ENCODE measurements at places on chromosomes 4 and X.
A peak's percentile ranks its signal among the peaks of the same experiment; 100 is the strongest.

DNA sequence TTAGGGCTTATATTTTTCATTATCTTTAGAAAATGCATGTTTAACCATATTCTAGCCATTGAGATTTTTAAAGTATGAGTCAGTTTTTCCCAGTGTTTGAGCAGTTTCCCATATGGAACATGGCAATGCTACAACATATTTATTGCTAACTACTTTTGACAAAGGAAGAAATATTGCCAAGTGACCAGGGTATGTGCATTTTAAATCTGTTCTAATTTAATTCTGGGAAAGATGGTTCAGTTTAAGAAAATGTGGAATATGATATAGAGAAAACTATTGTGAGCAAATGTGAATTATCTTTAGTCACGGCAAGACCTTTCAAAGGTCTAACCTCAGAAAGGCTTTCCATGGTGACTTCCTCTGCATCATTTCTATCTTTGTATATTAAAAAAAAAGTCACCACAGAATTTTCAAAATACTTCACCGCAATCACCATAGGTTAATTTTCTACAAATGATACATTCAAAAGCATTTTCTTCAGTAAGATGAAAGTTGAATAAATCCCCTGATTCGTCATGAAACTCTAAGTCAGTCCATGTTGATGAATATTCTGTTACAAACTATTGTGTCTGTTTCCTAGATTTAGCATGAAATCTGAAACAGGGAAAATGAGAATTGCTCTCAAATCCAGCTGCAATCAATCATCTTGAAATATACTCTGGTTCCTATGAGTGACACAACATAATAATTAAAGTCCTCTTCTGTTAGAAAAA lies 2349.0 kb upstream of the TENM3 start:
- DNase-seq = no peak

DNA sequence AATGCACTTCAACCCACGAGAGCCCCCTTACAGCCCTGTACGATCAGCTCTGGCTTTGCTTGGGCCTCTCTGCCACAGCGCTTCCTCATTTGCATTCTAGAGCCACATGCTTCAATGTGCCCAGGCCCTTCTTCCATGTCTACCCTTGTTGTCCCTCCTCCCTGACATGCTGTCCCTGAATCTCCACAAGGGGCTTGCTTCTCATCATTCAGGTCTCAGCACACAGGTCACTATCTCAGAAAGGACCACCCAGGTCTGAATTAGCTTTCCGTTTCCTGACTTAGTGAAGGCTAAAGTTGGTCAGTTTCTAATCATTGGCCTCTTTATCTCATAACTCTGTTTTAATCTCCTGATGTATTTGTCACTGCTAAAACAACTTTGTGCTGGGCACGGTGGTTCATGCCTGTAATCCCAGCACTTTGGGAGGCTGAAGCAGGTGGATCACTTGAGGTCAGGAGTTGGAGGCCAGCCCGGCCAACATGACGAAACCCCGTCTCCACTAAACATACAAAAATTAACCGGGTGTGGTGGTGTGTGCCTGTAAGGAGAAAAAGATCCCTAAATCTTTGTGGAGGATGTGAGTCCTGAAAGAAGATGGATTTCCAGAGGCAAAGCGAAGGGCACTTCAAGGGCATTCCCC lies 17.9 kb upstream of the SLC34A2 start:
- DNase-seq = no peak

- DNase-seq = no peak
Measured at GRCh38 chr4:95215991-95216605, 332.7 kb downstream of the UNC5C start.

DNA sequence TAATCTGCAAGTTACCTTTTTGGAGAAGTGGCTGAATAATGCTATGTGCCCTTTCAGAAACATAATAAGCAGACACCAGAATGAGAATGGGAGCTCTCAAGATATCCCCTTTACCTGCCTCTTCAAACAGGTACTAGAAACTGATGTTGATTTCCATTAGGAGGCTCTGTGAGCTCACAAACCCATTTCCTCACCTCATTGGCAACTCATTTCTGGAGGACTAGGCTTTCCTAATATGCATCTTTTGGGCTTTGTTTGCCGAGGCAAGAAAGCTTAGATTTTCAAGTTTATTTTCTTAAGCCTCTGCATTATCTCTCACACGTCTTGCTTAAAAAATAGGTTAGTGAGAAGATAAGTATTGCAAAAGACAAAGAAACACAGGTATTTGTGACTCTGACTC lies 313.1 kb upstream of the IRS4 start:
- DNase-seq = no peak

DNA sequence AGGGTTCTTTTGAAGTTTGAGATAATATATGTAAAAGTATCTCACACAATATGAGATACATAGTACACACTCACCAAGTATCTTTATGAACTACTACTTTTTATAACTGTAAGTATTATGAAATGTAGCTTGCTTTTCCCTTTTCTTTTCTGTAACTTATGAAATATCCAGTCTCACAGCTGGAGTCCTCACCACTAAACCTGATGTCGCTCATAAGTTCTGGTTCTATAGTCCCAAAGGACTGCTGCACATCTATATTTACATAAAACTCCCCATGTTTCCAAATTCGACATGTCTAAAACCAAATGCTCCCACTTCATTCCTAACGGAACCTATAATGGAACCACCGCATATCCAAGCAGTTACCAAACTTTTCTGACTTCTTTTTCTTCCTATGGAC lies 186.5 kb upstream of the SLC7A11 start:
- no peak for DNase-seq

- DNase-seq = no peak
Measured at GRCh38 chr4:189374176-189374575, 566.5 kb upstream of the FRG1 start.

DNA sequence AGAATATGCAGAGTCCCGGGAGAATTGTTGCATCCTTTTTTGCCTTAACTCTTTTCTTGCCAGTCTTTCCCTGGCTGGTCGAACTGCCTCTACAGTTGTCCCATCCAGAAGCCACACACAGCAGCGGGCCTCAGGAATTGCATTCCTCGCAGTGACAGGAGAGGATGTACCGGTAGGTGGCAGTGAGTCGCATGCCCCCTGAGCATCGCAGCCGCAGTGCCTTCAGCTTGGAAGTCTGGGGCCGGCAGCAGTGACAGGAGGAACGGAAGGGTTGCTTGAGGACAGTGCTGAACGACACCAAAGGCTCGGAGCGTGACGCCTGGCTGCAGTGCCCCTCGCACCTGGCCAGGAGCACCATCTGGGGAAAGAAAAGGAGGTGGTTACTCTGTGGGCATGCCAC lies 23.5 kb downstream of the NDP start:
- DNase-seq = no peak

DNA sequence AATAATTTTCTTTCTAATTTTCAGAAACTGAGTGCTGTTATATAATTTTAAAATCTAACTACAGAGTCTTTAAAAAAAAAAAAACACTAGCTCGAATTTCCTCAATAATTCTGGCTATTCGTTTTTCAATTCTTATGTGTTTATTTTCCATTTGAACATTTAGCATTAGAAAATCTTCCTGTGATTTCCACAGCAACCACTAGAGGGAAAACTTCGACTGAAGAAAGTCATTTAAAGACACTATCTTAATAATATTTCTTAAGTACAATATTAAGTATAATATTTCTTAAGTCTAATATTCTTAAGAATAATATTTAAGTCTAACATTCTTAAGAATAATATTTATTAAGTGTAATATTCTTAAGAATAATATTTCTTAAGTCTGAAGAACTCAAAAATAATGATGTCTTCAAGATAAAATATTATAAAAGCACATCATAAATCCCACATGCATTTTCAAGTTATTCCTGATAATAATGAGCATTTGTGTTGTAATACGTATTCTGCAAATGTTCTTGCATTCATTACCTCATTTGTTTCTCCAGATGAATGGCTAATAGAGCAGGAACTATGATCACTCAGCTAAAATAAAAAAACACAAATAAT lies 118.4 kb upstream of the WDR17 start:
- DNase-seq = no peak

- DNase-seq = no peak
Measured at GRCh38 chr4:7787681-7788141, 151.9 kb downstream of the AFAP1 start.

DNA sequence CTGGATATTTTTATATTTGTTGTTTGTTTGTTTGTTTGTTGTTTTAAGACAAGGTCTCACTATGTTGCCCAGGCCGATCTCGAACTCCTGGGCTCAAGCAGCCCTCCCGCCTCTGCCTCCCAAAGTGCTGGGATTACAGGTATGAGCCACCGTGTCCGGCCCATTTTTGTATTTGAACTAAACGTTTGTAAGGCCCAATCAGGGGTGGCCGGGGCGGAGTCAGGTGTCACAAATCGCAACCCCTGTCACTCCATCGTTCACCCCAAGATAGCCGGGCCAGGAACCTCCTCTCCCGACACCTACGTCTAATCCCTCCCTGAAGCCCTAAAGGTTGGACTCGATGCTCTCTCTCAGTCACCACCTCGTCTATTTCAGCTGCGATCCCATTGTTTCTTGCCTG lies 722 bp upstream of the EFHC2 start:
- DNase-seq = peak; percentile 5

DNA sequence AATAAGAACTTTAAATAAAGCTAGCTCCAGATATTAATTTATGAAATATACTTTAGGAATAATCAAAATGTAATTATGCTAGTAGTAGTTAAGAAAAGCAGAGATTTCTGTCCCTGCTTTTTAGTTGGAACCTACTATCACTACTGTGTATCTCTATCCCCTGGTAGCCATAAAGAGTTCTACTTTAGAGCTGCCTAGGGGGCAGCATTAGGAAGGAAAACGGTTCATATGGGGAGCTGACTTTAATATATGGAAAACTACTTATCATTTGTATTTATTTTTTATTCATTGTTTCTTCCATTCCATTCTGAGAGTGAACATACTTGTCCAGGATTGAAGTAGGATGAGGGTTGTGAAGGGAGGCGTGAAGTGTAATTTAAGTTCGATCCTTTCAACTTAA lies 40.9 kb downstream of the CPEB2 start:
- no peak for DNase-seq

DNA sequence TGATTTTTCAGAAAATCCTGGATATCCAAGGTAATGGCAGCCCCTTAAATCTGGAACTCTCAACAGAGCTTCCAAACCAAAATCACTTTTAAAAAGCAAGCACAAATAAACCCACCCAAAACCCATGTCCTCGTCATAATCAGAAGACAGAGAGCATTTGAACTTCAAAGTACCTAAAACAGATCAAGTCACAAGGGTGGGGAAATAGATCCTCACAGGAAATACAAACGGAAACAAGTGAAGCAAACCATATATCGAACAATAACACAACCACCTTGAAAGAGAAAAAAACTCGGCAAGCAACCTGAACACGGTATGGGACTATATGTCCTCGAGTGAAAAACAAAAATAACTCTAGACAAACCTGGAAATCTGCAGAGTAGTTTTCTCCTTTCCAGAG lies 15.9 kb upstream of the CCNQ start:
- no peak for DNase-seq

DNA sequence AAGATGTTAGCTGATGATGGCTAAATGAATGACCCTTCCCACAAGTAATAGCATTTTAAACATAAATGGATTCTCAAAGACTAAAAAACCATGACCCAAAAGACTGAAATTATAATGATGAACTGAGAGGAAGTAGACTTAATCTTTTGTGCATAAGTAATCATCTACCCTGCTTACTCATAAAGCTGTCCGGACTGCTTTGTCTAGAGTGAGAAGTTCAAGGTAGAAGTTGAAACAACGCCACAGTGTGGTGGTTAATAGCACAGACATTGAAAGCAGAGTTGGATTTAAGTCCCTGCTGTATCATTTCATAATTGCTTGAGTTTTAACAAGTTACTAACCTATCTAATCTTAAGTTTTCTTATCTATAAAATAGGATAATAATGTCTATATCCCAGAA lies 346.6 kb downstream of the CENPC start:
- DNase-seq = no peak

Data from activated CD8-positive, alpha-beta memory T cell treated with anti-CD3 and anti-CD28 coated beads for 4 hours (primary cell).